CD4-positive, alpha-beta T cell treated with Interferon alpha-2 for 1 hour (primary cell): ENCODE measurements at places on chromosomes 6 and 20.

DNA sequence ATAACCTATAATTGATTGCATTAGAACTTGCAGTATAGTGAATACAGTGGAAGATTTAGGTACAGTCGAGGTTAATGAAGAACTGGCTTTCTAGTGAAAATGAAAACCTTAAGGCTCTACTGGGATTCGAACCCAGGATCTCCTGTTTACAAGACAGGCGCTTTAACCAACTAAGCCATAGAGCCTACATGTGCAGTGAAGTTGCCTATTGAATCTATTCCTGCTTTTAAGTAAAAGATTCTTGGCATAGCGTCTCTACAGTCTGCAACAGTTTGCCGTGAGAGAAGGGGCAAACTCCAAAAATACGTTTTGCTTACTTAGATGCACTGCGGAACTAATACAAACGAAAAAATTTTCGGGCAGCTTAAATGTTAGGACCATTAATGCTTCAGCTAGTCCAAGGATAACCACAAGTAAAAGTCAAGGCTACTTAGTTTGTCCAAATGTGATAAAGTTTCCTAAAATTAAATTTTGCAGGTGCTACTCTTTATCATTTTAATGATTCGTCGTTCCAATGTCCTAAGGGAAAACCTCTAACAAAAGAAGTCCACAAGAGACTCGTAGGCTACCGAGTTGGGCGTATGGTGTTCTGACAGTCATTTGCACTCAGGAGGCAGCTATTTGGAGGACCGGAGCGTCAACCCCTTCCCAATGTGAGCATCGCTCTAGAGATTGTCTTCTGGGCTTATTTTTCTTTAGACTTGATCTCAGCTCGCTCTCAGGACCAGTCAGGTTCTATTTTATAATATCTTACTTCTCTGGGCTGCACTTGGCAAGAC is 31.3 kb upstream of the ZSCAN23 start:
- DNase-seq: no peak

DNA sequence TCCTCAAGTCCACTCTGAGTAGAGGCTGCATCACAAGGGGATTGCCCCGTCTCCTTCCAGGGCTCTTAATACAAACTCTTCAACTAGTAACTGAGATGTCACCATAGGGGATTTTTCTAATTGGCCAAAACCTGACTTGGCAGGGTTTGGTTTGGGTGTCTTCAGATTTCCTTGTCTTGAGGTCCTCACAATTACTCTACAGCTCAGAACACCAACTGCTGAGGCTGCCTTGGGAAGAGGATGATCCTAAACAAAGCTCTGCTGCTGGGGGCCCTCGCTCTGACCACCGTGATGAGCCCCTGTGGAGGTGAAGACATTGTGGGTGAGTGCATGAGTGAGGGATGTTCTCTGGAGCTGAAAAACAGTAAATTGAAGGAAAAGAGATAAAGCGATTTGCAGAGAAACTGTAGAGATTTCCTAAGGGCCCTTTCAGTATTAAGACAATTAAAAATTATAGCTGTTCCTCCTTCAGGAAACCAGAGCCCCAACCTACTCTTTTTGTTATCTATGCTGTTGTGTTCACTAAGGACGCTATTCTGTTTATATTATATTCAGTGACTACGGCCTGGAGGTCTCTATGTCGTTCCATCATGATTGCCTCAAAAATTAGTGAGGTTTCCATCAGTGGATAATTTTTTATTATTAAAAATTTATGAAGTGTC is at the start of gene HLA-DQA1:
Gene HLA-DQA1 (plus strand): TSS at position 188 of the 662 bp plus-strand sequence. CDS start 53 bp downstream, at position 241.
- DNase-seq: peak; percentile 80

DNA sequence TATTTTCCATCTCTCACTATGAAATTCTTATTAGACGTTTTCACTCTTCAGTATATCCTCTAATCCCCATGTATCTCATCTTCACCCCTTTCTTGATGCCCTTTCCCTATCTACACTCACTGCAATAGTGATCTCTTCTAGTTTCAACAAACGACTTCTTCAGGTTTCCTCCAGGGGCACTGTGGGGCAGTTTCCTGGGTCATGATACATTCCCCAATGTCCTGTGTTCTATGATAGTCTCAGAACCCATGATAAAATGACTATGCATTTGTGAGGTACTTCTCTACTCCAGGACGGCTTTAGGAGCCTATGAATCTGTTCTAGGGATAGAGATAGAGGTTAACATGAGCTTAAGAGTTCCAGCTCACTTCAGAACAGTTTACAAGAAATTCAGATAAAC is 183.3 kb downstream of the FOXC1 start:
- DNase-seq: no peak

DNA sequence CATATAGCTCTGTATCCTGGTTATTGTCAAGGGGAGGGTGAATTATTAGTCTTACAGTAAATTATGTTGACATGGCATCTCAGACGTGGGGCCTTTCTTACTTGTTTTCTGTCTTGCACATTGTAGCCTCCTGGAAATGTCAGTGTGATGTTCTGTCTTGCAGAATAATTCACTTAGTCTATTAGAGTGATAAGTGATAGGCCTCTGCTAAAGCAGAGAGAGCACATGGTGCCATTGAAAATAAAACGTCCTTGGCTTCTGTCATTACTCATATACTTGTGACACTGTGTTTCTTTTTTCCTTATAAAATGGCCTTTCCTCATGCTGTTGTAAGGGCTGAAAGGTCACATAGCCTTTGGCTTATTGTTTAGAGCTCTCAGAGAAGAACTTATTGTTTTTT is 531.0 kb downstream of the EPM2A start:
- DNase-seq: no peak

GRCh38 chr6:25013246-25013645 is 77.5 kb upstream of the RIPOR2 start:
- no peak for DNase-seq

- DNase-seq: no peak
Measured at GRCh38 chr6:126300126-126300525, 39.8 kb upstream of the CENPW start.

DNA sequence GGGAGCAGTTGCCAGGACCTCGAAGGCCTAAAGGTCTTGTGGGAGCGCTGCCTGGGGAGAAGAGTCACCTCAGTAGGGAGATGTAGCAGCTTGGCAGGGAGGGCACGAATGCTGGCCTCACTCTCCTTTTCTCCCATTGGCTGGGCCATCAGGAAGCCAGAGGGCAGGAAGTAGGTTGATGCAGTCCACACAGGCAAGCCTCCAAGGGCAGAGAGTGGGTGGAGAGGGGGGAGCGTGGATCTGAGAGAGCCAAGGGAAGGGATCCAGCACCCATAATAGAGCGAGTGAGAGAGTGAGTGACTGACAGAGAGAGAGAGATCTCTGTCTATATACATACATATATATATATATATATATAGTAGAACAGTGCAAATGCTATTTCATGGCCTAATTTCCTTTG is 215.3 kb upstream of the LRFN2 start:
- no peak for DNase-seq

DNA sequence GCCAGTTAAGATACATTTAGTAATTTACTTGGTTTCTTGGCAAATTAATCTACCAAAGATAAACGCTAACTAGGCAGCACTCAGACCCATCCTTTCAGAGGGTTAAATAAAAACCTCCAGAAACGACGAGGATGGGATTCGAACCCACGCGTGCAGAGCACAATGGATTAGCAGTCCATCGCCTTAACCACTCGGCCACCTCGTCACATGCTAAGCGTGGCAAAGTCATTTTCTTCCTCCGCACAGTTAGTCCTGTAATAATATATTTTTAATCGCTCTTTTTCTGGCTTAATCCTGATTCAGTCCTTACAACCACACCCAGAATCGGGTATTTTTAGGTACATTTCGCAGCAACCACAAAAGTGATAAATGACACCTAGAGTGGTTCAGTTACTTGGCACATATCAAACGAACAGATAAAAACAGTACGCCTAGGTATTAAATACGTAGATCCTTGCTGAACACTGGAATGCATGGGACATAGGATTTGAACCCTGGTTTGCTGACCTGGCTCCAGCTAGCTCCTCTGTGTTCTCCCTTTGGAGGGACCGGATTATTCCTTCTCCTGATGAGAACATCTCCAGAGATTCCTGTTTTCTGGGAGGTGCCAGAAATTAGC is 71.6 kb downstream of the GPX5 start:
- DNase-seq: peak; percentile 34

GRCh38 chr6:90136837-90137568 is 159.6 kb downstream of the BACH2 start:
- no peak for DNase-seq

- DNase-seq: no peak
Measured at GRCh38 chr20:7161690-7162089, 394.2 kb downstream of the BMP2 start.
